ENCODE measurements at places on chromosomes 1 and 21.

DNA sequence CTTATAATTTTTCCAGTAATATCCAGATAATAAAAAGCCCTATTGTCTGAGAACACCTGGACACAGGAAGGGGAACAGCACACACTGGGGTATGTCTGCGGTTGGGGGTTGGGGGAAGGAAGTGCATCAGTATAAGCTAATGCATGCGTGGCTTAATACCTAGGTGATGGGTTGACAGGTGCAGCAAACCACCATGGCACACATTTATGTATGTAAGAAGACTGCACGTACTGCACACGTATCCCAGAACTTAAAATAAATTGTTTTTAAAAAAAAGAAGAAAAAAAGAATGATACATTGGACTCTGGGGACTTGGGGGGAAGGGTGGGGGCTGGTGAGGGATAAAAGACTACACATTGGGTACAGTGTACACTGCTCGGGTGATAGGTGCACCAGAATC is 144.9 kb upstream of the C1orf174 start:
- no peak for DNase-seq

DNA sequence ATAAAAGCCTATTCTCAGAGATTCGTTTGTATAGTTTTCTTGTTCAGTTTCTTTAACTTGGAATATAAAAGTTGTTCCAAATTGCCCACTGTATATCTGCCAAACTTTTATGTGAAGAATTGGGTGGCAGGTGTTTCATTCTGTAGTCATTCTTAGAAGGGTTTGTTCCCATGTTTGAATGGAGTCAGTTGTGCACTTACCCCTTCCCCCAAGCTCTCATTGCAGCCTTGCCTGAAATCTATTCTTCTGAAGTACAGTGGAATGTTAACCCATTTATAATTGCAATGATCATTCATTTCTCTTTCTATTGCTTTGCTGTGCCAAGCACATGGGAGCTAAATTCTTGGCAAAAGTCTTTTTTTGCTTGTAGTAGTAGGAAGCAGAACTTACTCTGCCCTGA is 375.3 kb upstream of the C1orf87 start:
- no peak for DNase-seq

GRCh38 chr1:43284546-43285110 is 753 bp downstream of the C1orf210 start:
- peak; percentile 64 for DNase-seq

GRCh38 chr1:45512641-45513054 is 9.0 kb downstream of the PRDX1 start:
- DNase-seq: no peak

- DNase-seq: no peak
Observed at GRCh38 chr1:169390303-169390702, 22.3 kb downstream of the BLZF1 start.

GRCh38 chr21:44737706-44738354 is 26.5 kb upstream of the TSPEAR start:
- DNase-seq: no peak
